ENCODE measurements at places on chromosomes 2 and 18.

- no peak for DNase-seq
Measured at GRCh38 chr18:57337890-57338289, 14.5 kb upstream of the ST8SIA3 start.

DNA sequence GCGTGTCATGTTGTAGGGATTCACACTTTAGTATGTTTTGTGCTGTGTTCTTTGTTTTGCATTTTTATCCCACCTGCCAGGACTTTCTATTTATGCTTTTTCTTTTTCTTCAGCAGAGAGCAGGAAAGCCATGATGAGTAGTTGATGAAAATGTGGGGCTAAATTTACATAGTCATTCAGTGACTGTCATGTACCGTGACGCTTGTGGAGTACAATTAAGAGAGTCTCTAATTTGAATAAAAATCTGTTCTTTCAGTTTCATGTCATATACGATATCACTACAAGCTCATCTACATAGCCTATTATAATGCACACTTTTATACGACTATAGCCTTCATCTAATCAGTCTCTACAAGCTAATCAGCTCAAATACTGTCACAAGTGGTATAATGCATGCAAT, 112.7 kb upstream of the SPATS2L start:
- DNase-seq: no peak

DNA sequence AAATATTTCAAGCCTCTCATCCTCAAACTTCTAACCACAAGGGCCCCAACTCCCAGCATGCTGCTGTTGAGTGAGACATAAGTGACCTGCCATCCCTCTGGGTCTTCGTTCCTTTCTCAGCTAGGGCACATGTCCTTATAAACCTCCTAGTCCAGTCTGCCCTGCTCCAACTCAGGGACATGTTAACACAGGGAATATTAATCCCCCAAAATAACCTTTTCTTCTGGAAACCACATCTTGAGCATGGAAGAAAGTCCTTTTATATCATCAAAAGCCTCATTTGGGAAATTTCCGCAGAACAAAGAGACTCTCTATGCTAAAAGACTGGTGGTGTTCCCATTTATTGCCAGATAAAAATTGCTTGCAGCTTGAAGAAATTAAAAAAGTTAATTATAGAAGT, 14.4 kb downstream of the TNP1 start:
- no peak for DNase-seq

DNA sequence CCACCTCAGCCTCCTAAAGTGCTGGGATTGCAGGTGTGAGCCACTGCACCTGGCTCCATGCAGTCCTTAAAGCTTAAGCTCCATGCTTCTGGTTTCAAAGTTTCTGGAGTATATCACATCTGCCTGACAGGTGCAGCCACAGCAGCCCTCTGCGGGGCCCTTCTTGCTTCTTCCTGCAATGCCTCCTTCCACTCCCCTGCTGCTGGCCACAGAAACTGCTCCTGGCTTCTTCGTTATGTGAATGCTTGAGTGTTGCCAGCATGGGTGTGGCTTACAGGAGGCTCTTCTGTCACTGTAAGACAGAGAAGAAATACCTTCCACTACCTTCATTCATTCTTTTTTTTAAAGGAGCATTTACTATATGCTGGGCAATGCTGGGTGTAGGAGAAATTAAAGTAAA, 10.1 kb upstream of the CCBE1 start:
- no peak for DNase-seq

- no peak for DNase-seq
Measured at GRCh38 chr18:35634323-35634722, 52.8 kb downstream of the GALNT1 start.

GRCh38 chr2:105789745-105790460, 45.2 kb downstream of the NCK2 start:
- DNase-seq: peak; percentile 61

GRCh38 chr18:61833387-61833786, 59.4 kb downstream of the RNF152 start:
- DNase-seq: no peak

GRCh38 chr2:64939332-64939917, 49.8 kb upstream of the SLC1A4 start:
- peak; percentile 37 for DNase-seq

GRCh38 chr18:49249521-49249920, 210.9 kb downstream of the DYM start:
- no peak for DNase-seq

- DNase-seq: no peak
Measured at GRCh38 chr2:29323961-29324360, 208.7 kb downstream of the CLIP4 start.

GRCh38 chr18:46502444-46502843, 154.6 kb downstream of the LOXHD1 start:
- no peak for DNase-seq

DNA sequence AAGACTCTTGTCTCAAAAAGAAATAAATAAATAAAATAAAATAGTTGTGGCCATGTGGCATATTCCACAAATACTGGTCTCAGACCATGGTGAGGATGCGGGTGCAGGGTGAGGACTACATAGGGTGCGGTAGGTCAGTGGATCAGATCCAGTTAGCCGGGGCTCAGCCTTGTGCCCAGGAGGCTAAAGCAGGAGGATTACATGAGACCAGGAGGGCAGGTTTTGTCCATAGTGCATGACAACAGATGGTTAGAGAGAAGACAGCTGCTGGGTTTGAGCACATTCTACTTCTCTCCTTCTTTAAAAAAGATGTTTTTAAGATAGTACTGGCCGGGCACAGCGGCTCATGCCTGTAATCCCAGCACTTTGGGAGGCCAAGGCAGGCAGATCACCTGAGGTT, 12.8 kb upstream of the PSD4 start:
- DNase-seq: no peak

- DNase-seq: no peak
Measured at GRCh38 chr2:146317959-146318358, 1526.9 kb upstream of the ACVR2A start.

DNA sequence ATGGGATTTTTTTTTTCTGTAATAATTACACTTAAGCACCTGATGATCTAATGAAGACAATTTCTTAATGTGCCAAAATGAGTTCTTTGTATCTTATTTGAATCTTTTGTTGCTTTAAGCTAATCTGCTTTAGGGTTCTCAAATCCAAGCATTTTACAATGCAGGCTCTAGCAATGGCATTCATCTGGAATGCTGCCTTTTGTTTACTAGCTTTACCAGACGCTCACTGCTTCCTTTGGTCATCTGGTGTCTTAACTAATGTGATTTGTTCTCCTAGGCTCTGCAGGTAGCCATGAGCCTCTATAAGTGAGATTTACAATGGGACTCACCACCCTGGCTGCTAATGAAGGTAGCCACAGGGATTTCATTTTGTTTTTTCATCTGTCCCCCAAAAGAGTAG, 100.3 kb downstream of the GREB1L start:
- no peak for DNase-seq

GRCh38 chr18:58102875-58103274, 58.8 kb downstream of the NEDD4L start:
- DNase-seq: no peak

GRCh38 chr2:161954103-161954502, 119.9 kb downstream of the DPP4 start:
- DNase-seq: no peak

DNA sequence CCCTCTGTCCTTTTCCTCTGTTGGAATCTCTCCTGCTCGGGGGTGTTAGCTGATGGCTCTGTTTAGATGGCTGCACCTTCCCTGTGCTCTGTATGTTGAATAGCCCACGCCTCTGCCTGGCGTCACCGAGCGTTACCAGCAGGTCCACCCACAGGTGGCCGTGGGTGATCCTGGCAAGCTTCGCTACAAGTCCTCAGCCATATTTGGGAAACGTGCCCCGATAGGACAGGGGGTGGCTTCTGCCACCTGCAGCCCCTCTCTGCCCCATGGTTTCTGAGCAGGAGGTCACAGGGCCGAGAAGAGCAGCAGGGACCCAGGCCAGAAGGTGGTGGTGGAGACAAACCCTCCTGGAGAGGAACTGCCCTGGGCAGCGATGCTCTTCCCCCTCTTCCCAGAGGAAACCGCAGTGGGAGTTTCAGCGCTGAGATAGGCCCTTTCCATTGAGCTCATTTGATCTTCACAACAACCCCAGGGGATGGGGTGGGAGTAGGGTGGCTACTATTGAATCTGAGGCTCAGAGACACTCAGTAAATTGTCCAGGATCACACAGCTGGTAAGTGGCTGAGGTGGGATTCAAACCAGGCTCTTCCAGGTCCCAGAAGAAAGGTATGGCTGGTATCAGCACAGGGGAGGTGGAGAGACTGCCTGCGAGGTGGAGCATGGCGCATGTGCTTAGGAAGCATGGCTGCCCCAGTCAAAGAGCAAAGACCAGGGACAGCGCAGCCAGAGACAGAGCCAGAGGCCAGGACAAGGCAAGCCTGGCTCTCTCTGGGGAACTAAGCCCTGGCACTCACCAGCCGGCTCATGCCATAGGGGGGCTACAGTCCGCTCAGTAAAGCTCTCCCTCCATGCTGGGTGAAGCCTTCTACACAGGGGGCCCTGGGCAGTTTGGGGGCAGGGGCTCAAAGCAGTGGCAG, 15.0 kb downstream of the NGEF start:
- no peak for DNase-seq

- no peak for DNase-seq
Measured at GRCh38 chr2:199471443-199472057, 13.8 kb upstream of the SATB2 start.

- no peak for DNase-seq
Measured at GRCh38 chr2:101768556-101769220, 71.2 kb downstream of the MAP4K4 start.

DNA sequence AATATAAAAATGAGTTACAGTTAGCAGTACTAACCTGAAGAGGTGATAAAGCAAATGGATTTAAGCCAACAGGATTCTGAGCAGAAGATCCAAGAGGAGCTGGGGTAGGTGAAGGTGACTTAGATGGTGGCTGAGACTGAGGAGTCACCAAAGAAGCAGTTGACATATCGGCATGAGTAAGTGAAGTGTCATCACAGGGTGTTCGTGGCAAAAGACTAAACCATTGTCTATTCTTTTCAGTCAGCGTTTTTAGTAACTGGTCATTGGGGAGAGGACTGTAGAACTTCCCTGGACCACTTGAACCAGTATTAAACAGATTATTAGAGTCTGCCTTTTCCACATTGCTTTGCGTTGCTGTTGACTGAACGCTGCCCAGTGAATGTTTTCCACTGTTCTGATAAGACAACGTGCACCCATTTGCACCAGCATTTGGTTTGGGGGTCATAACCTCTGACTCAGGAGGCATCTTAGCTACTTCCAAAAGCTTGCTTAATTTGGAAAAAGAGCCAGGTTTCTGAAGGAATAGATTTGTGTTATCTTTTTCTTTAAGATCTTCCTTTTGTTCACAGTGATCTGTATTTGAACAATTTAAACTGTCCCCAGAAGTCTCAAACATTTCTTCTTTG, 63.3 kb upstream of the WDSUB1 start:
- no peak for DNase-seq

GRCh38 chr2:149125031-149125725, 86.7 kb downstream of the LYPD6B start:
- DNase-seq: no peak

DNA sequence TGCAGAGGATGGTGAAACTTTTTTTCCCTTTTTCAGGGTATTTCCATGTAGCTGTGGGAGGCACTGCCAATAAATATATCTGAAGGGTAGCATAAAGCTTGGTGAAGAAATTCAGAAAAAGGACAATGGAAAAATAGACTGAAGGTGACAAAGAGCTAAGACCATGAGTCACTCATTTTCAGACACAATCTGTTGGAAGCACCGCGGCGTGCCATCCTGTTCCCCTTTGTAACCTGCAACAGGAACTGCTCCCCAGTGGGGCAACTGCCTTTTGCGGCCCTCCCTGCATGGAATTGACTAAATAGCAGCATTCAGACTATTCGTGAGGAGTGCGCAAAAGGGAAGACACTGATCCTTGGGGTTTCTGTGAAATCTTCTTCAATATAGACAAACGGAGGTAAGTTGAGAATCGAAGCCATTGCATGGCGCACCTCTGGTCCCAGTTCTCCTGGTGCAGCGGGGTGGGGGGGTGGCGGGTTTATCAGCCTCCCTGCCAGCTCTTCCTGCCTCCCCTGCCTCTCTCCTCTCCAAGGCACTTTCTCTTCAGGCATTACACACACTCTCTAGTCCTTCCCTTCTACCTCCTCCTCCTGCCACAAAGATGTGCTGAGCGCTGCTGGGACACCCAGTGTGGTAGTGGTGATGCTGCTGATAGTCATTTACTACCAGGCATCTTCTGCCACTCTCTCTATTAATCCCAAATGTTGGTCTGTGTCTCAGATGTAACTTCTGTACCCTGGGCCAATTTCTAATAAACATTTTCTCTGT, 126.2 kb upstream of the TMEM200C start:
- no peak for DNase-seq

DNA sequence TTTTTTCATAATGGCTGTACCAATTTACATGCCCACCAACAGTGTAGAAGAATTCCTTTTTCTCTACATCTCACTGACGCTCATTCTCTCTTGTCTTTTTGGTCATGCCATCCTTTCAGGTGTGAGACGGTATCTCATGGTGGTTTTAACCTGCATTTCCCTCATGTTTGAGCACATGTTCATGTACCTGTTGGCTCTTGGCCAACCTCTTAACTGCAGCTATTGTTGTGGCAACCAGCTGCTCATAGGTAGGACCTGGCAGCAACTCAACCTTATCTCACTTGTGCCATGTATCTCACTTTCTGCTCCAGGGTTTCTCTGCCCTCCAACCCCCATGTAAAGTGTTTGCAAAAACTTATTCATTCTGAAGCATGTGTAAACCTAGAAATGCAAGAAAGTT, 167.5 kb downstream of the UPP2 start:
- no peak for DNase-seq

DNA sequence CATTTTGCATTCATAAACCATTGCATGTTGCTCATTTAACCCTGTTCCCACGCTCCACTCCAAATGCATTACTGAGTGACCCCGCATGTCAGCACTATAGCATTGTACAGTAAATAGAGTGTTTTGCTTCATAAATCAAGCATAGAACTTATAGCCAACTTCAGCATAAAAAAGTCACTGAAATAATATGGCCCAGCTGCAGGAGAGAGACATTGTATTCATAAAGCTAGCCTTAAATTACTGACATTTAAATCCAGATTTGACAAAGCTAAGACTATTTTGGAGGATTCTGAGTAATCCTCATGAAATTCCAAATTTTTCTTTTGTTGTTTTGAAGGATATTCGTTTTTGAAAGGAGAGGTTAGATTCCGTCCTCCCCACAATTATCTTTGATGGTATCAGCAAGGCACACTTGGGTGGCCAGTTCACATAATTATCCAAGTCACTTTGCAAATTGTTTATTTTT, 320.9 kb upstream of the TCF4 start:
- no peak for DNase-seq

GRCh38 chr2:61710711-61711110, 143.1 kb downstream of the FAM161A start:
- DNase-seq: no peak

GRCh38 chr2:144449028-144449406, 70.9 kb downstream of the ZEB2 start:
- no peak for DNase-seq

DNA sequence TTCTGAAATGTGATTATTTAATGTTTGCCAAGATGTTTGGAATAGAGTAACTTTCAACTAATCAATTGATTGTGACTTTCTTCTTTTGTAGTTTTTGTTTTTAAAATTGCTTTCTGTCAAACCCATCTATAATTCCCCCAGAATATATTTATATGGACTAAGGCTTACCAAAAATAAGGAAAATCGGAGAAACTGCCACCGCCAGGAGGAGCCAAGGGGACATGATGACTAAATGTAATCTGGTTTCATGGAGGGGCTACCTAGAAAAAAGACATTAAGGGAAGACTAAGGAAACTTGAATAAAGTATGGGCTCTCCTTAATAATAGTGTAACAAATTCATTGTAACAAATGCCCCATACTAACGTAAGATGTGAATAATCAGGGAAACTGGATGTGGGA, 19.5 kb downstream of the BOLA3 start:
- no peak for DNase-seq

- no peak for DNase-seq
Measured at GRCh38 chr18:25646971-25647370, 295.0 kb upstream of the ZNF521 start.
